ENCODE measurements at places on chromosomes 16 and 17.

GRCh38 chr17:32964541-32964940 is 27.1 kb upstream of the SPACA3 start:
- no peak for DNase-seq

DNA sequence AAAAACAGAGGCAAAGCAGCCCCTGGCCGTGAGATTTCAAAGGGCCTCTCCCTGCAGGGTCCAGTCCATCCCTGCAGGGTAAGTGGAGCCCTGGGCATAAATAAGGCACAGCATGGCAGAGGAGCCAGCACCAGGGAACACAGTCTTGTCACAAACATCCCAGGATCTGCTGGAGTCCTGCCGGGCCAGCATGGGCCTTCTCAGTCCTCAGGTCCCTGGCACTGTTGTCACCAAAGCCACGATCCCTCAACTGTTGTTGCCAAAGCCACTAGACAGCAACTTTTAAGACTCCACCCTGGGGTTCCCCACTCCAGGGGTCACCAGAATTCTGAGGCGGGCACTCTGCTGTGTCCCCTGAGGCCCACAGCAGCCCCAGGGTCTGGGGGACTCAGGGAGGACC is 47.8 kb upstream of the BAHCC1 start:
- no peak for DNase-seq

- DNase-seq, result no peak
Observed at GRCh38 chr17:8890671-8891070, 23.2 kb upstream of the PIK3R6 start.

DNA sequence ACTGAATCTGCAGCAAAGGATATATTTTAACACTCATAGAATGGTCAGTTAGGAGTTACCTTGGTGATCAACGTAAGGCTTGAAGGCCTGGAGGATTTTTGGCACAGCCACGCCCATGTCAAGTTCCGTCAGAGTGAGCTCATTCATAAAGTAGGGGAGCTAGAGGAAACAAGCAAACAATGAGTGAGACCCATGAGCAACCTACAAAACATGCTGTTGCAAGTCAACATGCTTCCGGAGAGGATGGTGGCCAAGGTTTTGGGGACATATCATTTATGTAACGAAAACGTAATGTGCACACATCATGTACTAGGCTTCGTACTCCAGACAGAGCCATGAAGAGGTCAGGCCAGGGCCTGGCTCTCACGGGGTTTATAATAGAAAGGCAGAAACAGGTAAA is 41.1 kb upstream of the ERN1 start:
- no peak for DNase-seq

DNA sequence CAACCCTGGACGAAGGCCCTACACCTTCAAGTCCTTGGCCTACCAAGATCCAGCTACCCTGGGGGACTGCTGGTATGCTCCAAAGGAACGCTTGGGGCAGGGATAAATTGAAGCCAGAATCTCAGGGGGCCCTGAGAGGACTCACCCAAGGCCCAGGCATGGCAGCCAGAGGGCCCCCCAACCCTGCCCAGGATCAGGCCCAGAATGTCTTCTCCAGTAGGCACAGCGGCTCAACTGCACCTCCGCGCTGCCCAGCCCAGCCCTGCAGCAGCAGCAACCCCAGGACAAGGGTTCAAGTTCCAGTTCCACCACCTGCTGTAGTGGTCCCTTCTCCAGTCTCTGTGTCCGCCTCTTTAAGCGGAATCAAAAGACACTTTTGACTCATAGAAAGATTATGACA is 2.2 kb downstream of the TFAP4 start:
- no peak for DNase-seq

- no peak for DNase-seq
Observed at GRCh38 chr17:6461792-6462524, 17.7 kb downstream of the PIMREG start.

GRCh38 chr17:54524501-54524900 is 376.2 kb upstream of the TOM1L1 start:
- DNase-seq, result no peak

- no peak for DNase-seq
Observed at GRCh38 chr17:80024206-80024972, 11.3 kb downstream of the TBC1D16 start.

DNA sequence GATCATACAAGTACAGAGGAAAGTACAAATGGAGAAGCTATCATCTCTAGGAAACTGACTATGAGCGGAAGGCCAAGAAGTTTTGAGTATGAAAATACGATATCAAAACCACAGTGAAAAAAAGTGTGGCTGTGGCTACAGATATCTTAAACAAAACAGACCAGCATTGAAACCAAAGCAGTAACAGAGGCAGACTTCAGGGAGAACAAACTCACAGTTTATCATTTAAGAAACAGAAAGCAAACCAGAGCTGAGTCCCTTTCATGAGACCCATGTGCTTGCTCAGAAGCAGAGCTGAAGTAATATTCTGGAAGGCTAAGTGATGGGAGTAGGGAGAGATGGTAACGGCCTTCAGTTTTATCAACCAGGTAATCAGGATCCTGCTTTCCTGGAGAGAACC is 317.8 kb downstream of the CA10 start:
- no peak for DNase-seq

DNA sequence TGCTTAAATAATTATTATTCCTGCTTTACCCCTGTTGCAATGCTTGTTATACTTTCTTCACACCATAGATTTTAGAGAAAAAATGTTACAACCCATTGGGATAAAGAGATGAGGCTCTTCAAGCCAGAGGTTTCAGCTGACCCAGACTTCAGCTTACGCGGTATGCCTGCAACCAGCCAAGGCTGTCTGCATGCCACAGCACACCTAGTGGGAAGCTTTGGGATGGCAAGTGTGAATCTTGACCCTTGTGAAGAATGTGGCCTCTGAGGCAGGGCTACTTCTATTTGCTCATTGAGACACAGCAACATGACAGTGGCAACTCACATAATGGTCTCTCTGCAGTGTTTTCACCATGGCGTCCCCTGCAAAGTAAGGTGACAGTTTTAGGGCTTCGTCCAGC is 193.9 kb upstream of the PIRT start:
- DNase-seq, result no peak

DNA sequence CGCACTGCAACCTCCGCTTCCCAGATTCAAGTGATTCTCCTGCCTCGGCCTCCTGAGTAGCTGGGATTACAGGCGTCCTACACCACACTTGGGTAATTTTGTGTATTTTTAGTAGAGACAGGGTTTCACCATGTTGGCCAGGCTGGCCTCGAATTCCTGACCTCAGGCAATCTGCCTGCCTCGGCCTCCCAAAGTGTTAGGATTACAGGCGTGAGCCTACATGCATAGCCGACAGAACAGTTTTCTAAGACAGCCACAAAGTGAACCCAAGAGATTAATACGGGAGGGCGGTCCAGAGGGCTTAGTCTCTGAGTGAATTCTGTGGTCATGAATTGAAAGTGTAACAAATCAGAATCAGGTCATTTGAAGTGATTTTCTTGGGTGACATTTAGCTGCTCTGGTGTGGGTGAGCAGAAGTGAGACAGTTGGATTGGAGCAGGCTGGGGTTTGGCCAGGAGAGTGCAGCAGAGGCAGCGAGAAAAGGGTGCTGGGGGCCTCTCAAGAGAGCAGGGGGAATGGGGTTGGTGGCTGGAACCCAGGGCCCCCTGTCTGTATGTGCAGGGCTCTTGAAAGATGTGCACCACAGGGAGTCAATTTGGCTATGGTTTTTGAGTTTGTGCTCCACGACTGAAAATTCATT is 231.4 kb upstream of the WSCD1 start:
- no peak for DNase-seq

DNA sequence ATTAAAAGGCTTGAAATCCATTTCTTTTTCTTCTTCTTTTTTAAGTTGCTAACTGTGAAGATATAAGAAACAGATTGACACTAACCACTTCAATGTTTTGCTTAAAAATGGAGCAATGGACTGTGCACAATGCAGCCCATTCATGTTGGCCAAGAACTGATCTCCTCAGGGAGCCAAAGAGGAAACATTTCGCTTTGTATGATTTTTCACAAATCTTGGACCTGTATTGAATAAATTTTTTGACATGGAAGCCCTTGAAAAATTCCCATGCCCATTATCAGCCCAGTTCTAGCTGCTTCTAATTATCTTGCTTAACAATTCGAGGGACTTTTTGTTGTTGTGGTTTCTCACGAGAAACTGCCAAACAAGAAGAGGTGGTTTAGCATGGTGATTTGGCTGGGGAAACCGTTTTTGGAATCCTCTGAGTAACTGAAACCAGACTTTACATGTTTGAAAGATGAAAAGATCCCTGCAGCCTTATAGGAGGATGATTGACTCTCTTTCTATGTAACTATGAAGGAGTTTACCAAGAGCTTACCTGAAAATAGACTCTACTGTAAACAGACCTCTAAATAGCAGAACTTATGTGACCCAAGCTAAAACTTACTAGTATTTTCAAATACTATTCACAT is 1389.4 kb upstream of the GOT2 start:
- no peak for DNase-seq

DNA sequence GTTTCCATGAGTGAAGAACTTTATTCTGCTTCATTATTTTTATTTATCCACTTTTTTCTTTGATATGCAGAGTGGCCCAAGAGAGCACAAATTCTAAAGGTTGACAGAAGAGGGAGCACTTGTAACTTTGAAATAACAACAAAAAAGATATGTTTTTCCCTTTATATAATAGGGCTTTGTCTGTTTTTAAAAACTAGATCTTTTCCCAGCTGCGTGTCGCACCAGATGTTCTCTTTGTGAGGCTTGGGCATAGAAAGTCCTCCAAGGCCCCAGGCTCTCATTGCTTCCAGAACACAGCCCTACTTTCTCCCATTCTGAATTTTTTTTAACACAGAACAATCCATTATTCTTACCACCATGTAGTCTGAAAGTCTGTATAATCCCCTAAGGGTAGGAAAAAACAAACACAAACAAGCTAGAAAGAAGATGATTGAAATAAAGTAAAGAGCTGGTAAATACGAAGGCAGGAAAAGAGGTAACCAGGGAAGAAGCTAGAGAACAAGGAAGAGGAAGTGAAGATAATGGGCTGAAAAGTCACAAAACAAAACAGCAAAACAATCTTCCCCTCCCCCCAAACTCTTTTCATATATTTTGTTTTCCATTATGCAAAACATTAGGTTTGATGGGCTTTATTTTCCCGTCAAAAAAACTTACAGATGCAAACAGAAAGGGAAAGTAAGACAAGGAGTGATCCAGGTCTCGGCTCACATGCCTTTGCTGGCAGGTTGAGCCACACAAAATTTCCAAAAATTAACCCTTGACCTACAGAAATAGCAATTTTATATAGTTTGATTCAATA is 160.4 kb downstream of the ABCA8 start:
- DNase-seq, result no peak

DNA sequence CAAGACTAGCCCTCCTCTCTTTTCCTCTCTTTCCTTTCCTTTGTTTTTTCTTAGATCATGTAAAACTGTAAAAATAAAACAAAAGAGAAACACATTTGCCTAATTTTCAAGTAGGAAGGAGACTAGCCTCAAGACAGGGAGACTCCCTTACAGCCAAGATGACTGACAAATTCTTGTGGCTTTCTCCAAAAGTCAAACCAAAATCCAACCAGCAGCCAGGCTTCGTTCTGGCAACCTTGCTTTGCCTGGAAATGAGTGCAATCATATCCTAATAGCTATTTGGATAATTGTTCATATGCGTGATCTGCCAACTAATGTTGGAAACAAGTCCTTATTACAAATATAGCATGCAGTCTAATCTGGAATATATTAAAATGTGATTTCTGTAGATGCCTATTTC is 868.9 kb upstream of the SOX9 start:
- DNase-seq, result no peak

DNA sequence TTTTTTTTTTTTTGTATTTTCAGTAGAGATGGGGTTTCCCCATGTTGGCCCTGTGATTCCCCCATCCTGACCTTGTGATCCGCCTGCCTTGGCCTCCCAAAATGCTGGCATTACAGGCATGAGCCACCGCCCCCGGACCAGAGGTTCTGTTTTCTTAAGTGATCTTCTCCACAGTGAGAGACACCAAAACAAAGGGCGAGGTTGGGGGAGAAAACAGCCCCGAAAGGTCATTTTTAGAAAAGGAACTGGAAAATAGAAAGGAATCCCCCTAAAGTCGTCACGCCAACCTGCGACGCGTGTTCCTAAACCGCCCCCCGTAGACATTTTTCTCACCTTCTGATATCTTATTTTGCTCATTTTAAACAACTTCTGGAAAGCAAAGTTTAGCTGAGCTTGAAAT is 6.1 kb upstream of the AXIN2 start:
- DNase-seq, result no peak

DNA sequence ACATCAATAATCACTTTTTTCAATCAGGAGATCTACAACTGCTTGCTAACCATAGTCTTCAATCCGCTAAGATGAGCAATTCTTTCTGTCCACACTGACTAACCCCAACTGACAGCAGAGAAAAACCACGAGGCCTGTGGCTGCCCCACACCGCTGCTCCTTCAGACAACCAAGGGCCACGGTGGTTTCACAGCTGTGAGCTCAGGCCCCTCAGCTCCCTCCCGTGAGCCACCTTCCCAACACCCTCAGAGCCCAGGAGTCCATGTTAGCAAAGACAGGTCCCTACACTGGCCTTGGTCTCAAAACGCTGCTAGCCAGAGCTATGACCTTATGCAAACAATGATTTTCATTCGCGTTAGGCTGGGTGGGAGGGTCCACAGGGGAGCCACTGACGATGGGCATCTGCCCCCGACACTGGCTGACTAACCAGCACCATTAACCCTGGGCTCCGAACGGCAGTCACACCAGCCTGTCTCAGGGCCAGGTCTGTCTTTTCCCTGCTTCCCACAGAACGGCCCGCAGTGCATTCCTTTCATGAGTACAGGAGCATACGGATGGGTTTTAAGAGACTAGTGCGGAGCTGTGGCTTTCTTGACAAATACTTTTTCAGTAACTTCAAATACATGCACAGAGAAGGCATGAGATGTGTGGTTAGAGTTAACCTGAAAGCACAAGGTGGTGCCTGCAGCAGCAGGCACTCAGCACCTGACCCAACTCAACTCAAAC is 67.3 kb downstream of the ANKRD11 start:
- peak; percentile 83 for DNase-seq

- no peak for DNase-seq
Observed at GRCh38 chr16:58537124-58537906, 22.0 kb downstream of the SETD6 start.

DNA sequence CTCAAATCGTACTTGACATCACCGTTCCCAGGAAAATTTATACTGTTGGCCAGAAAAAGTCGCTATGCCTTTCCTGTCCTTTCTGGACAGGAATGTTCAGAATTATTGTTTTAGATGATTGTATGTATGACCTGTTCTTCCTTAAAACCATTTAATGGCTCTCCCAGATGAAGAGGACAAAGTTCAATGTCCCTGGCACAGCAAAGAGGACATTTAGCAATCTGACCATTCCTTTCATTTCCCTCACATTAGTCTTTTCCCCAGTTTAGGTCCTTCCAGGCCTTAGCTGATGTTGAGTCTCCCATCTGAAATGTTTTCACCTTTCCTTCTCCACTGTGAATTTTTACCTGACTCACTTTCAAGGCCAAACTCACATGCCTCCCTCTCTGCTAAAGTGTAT is 938.9 kb downstream of the CDH11 start:
- no peak for DNase-seq

Data from activated effector memory CD4-positive, alpha-beta T cell treated with anti-CD3 and anti-CD28 coated beads, Interleukin-2, amount 50 U/mL, for 16 hours (primary cell).